Activated CD8-positive, alpha-beta memory T cell treated with anti-CD3 and anti-CD28 coated beads for 4 hours (primary cell): ENCODE measurements at places on chromosomes 3 and 15.

GRCh38 chr3:153284282-153284938, 122.4 kb downstream of the RAP2B start:
- no peak for DNase-seq

DNA sequence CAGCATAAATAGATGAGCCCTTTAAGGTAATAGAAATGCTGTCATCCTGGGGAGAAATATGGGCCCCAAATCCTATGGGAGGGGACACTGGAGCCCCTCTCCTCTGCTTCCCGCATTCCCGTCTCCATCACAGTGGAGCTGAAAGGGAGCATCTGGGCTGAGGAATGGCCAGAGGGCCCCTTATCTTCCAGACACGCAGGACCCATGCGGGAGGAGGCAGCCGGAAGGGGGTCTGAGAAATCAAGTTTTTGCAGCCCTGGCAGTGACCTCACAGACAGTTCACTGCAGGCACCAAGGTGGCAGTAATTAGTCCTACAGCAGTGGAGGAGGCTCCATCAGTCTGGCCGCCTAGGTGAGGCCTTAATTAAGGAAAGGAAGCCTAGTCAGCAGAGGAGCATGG, 80.2 kb downstream of the RAB11A start:
- DNase-seq, result no peak

GRCh38 chr3:192655628-192656027, 71.7 kb downstream of the FGF12 start:
- DNase-seq, result no peak

DNA sequence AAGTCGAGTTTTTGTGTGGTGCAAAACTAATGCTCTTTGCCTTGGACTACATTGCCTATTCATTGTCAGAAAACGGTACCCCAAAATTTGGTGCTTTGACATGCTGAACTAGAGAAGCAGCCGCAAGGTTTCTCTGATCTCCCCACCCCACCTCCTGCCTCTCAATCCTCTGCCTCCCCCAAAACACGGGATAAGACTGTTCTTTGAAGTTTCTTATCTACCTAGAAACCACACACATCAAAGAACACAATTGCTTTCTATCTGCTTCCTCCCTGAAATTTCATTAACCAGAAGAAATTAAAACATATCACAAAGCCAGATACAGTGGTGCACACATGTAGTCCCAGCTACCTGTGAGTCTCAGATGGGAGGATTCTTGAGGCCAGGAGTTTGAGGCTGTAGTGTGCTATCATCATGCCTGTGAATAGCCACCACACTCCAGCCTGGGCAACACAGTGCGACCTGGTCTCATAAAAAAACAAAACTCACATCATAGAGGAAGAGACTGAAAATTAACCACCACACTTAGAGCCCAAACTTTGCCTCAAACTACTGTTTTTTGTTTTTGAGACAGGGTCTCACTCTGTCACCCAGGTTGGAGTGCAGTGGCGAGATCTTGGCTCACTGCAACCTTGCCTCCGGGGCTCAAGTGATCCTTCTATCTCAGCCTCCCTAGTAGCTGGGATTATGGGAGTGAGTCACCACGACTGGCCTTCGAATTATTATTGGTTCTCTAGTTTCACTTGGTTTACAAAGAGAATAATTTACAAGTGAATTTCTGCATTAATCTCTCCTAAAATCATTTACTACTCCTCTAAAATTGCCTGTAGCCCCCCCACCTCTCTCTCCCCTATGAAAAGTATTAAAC, 2.7 kb upstream of the PCNP start:
- no peak for DNase-seq

GRCh38 chr3:170488802-170489201, 70.1 kb downstream of the CLDN11 start:
- no peak for DNase-seq

- no peak for DNase-seq
Observed at GRCh38 chr3:25252291-25252690, 175.8 kb upstream of the RARB start.

DNA sequence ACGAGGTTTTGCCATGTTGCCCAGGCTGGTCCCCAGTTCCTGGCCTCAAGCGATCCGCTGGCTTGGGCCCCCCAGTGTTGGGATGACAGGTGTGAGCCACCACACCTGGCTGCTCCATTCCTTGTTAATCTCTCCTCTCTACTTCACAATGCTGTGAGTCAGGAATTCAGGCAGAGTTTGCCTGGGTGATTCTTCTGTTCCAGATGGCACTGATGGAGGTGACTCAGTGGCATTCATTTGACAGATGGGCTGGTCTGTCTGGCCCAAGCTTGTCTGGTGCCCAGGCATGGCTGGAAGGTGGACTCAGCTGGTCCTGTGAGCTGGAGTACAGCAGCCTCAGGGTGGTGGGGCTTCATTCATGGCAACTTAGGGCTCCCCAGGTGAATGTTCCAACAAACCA, 43.2 kb downstream of the SLC6A20 start:
- no peak for DNase-seq

- DNase-seq, result no peak
Observed at GRCh38 chr3:87694678-87695077, 364.1 kb downstream of the CGGBP1 start.

- no peak for DNase-seq
Observed at GRCh38 chr3:186461141-186461540, 83.0 kb downstream of the CRYGS start.

GRCh38 chr3:15151166-15151565, 52.2 kb upstream of the RBSN start:
- DNase-seq, result no peak

DNA sequence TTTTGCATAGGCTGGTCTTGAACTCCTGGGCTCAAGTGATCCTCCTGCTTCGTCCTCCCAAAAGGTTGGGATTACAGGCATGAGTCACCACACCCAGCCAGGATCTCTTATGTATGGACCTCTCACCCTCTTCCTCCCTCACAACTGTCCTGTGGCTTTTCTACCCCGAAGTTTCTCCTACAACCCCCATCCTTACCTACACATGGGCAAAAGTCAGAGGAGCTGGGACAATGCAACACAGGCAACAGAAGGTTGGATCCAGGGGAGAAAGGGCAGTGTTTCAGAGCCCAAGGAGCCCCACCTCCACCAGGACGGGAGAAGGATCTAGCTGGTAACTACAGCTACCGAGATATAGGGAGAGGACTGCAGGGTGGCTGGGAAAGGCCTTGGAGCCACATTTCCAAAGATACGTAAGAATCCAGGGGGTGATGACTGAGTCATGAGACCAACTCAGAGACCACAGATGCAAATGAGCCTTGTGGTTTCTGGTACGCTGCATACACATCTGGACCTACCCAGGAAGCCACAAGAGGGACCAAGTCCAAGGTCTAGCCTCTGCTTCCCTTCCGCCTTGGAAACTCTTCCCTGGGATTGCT, 13.6 kb downstream of the IGDCC4 start:
- DNase-seq, result no peak

- DNase-seq, result no peak
Observed at GRCh38 chr3:64813326-64813725, 125.5 kb upstream of the ADAMTS9 start.

GRCh38 chr15:101498076-101498716, 8.7 kb upstream of the PCSK6 start:
- no peak for DNase-seq

- no peak for DNase-seq
Observed at GRCh38 chr3:117356091-117356705, 646.6 kb downstream of the TUSC7 start.

GRCh38 chr3:8539419-8539818, 37.8 kb downstream of the LMCD1 start:
- no peak for DNase-seq

- DNase-seq, result no peak
Observed at GRCh38 chr15:39564972-39565665, 15.8 kb upstream of the THBS1 start.

DNA sequence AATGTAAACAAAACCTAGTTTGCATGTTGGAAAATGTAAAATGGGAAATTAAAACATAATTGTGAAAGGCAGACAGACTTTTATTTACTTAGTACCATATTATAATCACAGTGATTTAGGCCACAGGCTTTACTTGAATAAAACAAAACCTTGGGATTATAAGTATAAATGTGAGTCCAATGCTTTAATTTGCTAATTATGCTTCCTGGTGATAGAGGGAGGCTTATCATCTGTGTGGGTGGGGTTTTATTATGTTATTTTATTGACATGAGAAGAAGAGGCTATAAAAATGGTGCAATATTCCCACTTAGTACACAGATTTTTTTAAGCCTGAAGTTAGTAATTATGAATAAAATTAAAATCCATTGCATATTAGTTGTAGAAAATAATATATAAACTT, 248.3 kb upstream of the TBL1XR1 start:
- DNase-seq, result no peak

DNA sequence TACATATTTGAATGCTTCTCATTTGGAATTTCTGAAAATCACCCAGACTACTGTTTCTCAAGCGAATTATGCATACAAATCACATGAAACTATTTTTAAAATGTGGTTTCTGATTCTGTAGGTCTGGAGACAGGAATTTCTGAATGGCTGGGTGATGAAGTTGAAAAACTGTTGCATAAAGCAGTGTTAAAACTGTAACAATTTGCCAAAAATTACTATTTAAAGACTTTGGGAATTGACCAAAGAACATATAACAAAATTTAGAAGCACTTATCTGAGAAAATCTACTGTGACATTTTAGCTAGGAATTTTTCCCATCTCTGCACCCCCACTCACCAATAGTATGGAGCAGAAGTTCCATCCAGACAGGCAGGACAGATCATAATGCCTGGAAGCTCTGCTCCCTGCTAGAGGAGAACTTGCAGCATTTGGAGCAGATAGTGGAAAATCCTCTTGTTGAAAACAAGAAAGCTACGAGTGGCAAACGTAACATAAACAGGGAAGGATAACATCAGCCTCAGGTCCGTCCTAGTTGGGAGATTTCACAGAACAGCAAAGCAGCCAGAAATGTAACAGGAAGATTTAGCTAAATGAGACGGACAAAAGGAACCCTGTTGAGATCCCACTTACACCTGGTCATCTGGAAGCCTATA, 132.3 kb upstream of the MCTP2 start:
- no peak for DNase-seq

DNA sequence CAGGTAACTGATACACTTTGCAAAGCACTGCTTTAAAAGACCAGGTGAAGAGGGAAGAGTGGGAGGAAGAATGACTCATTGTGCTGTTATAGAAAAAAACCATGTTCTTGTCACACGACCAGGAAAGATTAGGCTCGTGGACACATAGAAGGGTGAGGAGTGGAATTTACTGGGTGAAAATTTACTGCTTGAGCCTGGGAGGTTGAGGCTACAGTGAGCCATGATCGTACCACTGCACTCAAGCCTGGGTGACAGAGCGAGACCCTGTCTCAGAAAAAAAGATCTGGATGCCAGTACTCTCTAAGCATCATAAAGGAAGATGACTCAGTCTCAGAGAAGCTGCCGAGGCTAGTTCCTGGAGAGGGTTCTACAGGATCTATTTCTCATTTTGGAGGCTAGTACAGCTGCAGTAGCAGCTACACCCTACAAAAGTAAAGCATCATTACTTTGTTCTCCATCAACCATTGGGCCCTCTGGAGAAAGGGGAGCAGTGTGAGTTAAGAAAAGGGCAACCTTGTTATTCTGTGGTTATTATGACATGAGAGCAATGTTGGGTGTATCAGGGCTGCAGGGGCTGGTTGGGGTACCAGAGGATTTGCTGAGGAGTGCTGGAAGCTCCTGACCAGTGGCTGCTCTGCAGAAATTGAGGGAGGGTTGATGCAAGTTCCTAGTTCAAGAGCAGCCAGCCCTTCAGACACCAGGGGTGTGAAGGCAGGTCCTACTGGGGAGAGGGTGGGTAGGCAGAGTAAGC, 75.4 kb downstream of the CMTM8 start:
- no peak for DNase-seq

- DNase-seq, result no peak
Observed at GRCh38 chr15:55515491-55515890, 7.5 kb upstream of the DNAAF4 start.

GRCh38 chr3:101784855-101785613, 6.0 kb downstream of the NXPE3 start:
- no peak for DNase-seq

GRCh38 chr3:158430448-158430847, 140.5 kb upstream of the MLF1 start:
- DNase-seq, result no peak
